NAMALWA (cell line): ENCODE measurements at places on chromosomes 7 and 10.

DNA sequence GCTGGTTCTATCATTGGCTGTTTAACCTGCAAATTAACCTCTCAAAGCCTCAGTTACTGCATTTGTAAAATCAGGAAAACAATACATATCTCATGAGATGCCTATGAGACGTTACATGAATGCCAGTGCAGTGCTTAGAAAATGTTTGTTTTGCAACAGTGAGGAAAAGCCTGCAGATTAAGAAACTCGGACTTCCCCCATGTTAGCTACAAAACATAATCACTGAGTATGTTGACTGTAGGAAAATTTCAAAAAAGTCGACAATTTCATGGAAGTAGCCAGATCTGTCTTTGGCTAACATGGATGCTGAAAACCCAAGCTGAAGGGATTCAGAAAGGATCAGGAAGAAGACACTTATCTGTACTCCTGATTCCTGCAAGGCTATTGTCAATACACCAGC is 121.4 kb downstream of the TRIL start:
- DNase-seq = no peak

DNA sequence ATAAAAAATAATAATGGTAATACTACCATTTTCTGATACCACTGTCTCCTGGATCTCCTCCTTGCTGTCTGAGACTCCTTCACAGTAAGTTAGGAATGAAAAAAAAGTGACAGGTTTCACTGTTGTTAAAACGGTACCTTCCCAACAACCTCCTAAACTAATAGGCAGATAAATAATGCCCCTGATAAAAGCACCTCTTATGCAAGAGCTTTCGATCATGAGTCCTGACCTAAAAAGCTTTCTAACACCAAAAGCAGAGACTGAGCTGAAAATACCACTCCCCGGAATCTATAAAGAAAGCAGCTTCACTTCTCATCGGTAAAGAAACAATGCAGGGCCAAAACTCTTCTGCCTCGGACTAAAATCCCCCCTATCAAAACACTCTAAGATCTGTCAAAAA is 14.5 kb downstream of the PARD3 start:
- no peak for DNase-seq

DNA sequence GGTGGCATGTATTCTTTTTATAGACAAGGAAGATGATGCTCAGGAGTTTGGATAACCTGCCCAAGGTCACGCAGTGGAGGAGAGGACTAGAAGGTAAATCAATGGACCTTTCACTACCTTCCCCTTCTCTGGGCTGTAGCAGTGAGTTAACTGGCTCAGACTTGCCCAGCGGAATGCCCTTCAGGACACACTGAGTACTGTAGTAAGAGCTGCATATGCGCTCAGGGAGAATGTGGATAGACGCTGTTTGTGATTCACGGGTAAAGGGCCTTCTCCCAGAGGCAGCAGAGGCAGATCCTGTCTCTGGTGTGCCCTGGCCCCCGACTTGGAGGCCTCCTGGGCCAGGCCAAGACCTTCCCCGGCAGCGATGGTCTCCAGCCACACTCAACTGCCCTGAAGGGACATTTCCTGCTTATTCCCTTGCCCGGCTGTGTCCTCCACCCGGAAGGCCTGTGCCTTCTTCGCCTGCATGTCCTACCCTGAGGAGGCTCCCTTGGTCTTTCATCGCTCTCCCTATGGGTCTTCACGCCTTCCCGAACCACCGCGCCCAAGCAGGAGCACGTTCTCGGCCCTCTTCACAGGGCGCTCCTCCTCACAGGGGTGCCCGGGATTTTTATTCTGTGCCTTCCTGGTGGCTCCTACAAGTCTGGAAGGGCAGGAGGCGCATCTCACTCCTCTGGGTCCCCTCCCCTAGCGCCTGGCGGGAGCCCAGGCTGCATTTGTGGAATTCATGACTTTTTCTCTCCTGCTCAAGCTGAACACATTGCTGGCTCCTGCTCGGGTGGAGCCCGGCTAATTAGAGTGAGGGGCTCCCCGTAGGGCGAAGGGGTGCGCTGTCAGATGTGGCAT is 1.8 kb upstream of the IKZF1 start:
- DNase-seq = peak; percentile 43

- peak; percentile 83 for DNase-seq
Measured at GRCh38 chr10:124740369-124741280, 3.6 kb downstream of the FAM53B start.

- no peak for DNase-seq
Measured at GRCh38 chr10:43960477-43960876, 311.8 kb upstream of the ZNF32 start.

GRCh38 chr7:37421861-37422500 is 26.7 kb downstream of the ELMO1 start:
- DNase-seq = no peak

- DNase-seq = no peak
Measured at GRCh38 chr7:41005374-41005901, 697.5 kb downstream of the INHBA start.

DNA sequence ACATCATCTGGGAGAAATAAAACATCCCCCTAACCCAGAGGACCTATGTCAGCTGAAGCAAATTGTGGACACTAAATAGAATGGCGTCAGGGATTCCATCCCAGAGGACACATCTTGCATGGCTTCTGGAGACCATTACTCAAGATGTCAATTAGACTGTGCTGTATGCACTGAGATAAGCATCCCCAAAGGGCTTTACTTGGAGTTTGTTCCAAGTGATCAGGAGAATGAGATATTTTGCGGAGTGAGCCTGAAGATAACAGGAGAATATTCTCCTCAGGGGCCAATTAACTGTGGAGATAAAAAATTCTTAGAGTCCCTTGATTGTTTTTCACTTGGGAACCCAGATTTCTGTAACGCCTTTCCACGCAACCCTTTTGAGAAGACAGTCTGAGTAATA is 4.5 kb upstream of the OR2AE1 start:
- DNase-seq = no peak

DNA sequence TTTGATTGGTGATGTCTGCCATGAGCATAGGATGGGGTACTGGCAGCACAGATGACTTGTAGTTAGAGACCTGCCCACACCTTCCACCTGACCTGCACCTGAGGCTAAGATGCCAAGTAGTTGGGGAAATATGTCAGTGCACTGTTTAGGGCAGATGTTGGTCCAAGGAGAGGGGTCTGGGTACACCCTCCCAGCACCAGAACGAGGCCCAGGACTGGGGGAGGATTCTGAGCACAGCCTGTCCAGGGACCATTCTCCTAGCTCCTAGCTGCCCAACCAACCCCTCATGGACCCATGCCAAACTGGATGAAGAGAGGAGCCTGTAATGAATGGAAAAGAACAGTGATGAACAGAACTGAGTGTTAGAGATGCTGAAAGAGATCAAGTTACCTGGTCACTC is 28.0 kb downstream of the FRMPD2 start:
- no peak for DNase-seq

GRCh38 chr7:96903906-96904305 is 101.4 kb upstream of the DLX6 start:
- DNase-seq = no peak

GRCh38 chr10:29486433-29486832 is 148.3 kb downstream of the SVIL start:
- no peak for DNase-seq

DNA sequence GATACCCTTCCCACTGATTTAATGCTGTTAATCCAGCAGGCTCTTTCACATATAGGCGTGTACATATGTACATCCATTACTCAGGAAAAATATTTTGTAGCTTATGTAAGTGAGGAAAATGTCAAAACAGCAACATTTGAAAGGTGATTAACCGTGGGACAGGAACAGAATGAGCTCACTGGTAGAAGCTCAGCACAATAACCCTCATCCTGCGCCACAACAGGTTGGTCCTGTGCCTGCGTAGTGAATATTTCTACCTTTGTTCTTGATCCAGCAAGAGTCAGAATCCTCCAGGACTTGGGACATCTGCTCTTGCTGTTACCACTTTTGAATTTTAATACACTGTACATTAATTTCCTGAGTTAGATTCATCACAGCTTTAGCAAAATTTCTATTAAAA is 359.4 kb downstream of the THSD7A start:
- DNase-seq = no peak

GRCh38 chr7:121563177-121563576 is 167.1 kb upstream of the FAM3C start:
- no peak for DNase-seq

GRCh38 chr7:32594965-32595490 is 99.7 kb downstream of the AVL9 start:
- no peak for DNase-seq

GRCh38 chr7:151175793-151176311 is 8.4 kb upstream of the GBX1 start:
- DNase-seq = no peak

DNA sequence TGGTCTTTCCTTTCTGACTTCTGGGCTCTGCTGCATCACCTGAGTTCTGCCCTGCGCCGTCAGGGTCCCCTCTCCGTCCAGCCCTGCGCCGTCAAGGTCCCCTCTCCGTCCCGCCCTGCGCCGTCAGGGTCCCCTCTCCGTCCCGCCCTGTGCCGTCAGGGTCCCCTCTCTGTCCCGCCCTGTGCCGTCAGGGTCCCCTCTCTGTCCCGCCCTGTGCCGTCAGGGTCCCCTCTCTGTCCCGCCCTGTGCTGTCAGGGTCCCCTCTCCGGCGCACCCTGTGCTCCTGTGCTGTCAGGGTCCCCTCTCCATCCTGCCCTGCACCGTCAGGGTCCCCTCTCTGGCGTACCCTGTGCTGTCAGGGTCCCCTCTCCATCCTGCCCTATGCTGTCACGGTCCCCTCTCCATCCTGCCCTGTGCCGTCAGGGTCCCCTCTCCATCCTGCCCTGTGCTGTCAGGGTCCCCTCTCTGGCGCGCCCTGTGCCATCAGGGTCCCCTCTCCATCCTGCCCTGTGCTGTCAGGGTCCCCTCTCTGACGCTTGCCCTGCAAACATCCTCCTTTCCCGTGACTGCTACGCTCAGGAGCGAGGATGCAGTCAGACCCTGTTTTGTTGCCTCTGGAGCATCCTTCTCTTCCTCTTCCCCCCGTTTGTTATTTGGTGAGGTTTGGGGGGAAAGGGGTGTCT is 66.4 kb downstream of the INPP5A start:
- DNase-seq = no peak

DNA sequence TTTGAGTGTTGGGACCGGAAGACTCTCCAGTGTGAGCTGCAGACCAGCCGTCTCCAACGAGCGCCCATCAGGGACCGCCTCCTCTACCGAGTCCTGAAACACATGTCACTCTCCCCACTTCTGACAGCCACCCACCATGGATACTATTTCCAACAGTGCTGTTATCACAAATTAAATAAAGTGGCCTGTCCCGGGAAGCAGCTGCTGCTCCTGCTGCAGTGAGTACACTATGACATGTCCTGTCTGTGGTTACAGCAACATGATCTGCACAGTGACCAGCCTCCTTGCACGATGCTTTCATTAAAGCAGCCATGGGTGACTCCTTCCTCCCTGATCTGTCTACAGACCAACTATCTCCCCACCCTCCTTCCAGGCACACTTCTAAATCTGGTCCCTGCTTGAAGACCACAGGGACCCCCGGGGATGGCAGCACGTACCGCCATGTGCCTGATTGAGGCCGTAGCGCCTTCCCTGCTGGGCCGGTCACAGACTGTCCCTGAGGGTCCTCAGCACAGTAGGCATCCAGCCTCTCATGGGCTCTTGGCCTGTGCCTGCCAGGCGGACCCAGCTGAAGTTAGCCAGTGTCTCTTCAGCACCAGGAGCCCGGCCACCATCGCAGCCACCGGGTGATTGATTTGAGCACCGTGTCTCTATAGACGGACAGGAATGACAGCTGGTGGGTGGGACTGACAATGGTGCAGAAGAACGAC is 58.8 kb downstream of the TCERG1L start:
- DNase-seq = no peak

DNA sequence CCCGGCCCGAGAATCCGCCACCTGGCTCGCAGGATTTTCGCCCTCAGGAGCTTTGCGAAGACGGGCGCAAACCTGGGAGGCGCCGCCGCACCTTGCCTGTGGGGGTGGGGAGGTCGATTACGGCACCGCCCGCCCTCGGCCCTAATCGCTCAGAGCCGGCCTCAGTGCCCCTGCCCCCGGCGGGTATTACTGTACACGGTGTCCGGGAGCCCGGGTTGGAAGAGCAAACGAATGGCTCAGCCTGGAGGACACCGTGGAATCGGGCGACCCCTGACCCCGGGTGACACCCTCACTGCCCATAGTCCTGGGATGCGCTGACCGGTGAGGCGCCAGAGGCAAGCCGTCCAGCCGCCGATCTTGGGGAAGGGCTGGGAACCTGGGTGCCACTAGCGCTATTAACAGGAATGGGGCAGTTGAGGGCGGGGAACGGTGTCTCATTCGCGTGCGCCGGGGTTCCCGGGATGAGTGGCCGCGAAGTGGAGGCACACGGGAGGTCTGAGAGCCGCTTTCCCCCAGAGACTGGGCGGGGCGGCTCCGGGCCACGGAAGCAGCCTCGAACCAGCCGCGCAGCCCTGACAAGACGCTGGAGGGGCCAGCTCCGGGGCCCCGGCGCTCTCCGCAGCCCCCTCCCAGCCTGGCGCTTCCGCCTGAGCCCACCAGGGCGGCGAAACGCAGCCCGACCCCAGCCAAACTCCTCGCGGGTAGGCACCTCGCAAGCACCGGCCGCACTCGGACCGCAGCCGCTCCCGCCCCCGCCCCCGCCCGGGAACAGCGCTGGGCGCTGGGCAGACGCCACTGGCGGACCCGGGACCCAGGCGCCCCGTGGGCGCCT is 167.5 kb downstream of the NRF1 start:
- no peak for DNase-seq

DNA sequence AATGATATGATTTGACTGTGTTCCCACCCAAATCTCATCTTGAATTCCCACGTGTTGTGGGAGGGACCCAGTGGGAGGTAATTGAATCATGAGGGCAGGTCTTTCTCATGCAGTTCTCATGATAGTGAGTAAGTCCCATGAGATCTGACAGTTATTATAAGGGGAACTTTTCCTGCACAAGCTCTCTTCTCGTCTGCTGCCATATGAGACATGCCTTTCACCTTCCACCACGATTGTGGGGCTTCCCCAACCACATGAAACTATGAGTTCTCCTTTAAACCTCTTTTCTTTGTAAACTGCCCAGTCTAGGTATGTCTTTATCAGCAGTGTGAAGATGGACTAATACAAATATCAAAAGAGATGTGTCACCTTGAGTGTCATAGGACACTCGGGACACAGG is 502.7 kb upstream of the PODXL start:
- DNase-seq = no peak

DNA sequence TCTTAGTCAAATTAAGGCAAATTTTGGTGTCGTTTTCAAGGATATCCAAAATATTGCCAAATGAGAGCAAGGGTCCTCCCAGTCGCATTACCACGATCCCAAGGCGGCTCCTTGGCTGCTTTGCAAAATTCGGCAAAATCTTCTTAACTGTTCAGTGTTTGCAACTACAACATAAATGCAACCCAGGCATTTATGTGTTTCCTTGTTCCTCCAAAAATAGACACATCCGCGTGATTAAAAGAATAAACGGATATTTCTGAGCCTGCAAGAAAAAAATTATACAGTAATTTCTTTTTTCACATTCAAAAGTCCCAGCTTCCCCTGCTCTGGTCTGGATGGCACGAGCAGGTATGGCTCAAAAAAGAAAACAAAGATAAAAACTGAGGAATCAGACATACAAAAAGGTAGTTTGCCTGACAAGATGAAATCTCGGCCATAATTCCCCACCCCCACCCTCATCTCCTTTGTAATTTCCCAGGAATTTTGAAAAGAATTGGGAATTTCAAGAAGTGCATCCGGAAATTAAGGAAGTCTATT is 6.0 kb downstream of the SKIDA1 start:
- DNase-seq = no peak

- DNase-seq = no peak
Measured at GRCh38 chr7:35992436-35992835, 160.6 kb upstream of the EEPD1 start.

- no peak for DNase-seq
Measured at GRCh38 chr7:131042269-131043160, 285.2 kb upstream of the MKLN1 start.

- DNase-seq = peak; percentile 50
Measured at GRCh38 chr10:87504640-87505365, at the start of gene MINPP1. Gene MINPP1 (plus strand): TSS chr10:87504893. CDS start chr10:87504916, 23 bp downstream.

GRCh38 chr7:29946428-29947186 is 43.0 kb downstream of the SCRN1 start:
- DNase-seq = peak; percentile 25
